ENCODE measurements at places on chromosomes 2 and 18.

DNA sequence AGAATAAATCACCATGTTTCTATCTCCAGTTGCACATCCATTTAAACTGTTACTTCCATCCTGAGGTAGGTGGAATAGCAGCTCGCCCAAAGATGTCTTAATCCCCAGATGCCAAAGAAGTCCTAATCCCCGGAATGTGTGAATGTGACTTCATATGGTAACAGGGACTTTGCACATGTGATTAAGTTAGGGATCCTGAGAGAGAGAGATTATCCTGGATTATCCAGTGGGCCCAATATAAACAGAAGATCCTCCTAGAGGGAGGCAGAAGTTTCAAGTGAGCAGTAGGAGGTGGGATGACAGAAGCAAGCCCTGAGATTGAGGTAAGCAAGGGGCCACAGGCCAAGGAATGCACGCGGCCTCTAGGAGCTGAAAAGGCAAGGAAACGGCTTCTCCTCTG lies 19.8 kb downstream of the CREG2 start:
- no peak for DNase-seq

GRCh38 chr2:58289029-58289428 lies 47.9 kb upstream of the FANCL start:
- no peak for DNase-seq

- DNase-seq: peak; percentile 51
Measured at GRCh38 chr2:241812730-241813643, 4.0 kb downstream of the NEU4 start.

DNA sequence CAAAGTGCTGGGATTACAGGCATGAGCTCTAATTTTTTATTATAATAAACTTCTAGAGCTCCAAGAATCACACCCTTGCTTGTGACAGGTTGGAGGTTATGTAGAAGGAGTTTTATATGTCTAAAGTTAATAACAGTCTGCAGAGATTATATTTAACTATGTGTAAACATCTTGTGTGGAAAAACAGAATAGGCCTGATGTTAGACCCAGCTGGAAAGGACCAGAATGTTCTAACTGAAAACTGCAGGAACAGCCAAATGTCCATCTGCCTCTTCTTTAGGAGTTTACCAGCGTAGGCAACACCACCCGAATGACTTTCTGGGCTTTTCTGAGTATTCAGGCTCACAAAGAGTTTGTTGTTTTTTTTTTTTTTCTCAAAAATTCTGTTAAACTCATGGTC lies 67.1 kb upstream of the CDCA7 start:
- DNase-seq: no peak

- no peak for DNase-seq
Measured at GRCh38 chr2:152399003-152399402, 64.0 kb downstream of the FMNL2 start.

DNA sequence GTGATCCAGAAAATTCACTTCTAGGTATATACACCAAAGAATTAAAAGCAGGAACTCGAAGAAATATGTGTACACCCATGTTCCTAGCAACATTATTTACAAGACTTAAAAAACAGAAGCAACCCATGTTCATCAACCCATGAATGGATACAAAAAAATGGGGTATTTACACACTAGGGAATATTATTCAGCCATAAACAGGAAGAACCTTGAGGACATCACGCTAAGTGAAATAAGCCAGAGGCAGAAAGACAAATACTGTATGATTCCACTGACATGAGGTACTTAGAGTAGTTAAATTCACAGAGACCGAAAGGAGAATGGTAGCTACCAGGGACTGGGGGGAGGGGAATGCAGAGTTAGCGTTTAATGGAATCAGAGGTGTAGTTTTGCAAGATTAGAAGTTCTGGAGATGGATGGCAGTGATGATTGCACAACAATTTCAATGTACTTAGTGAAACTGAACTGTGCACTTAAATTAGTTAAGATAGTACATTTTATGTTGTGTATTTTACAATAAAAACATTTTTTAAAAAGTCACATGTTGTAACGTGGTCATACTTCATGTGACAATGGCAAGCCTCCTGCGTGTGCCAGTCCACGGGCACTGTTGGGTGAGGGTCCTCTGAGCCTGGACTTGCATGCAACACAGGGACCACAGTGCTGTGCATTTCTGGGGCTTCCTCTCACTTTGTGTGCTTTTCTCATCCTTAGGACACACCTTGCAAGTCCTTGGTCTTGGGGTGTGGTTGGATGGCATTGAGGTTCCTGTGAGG lies 206.1 kb upstream of the HDAC4 start:
- no peak for DNase-seq

DNA sequence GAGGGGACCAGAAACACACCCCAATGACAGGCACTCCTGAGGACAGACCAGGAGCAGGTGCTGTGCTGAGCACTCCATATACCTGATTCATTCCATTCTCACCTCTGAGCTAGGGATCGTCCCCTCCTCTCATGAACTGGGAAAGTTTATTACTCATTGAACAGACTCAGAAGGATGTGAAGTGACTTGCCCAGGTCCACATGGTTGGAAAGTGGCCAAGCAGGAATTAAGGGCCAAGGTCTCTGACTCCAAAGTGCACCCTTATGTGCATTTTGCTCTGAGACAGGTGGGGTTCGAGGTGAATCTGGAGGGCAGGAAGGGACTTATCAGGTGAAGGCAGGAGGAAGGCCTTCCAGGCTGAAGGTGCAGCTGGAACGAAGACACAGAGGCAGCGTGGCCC lies 25.1 kb upstream of the PLB1 start:
- DNase-seq: no peak

- DNase-seq: no peak
Measured at GRCh38 chr2:190882411-190882766, 1.8 kb downstream of the GLS start.

GRCh38 chr18:71815305-71815704 lies 728.8 kb downstream of the CBLN2 start:
- no peak for DNase-seq
